ENCODE measurements at places on chromosomes 3 and 15.

- no peak for DNase-seq
These were observed 82.7 kb upstream of the SOX2 start for GRCh38 chr3:181629029-181629428.

GRCh38 chr3:16686679-16687078 lies 81.5 kb upstream of the DAZL start:
- no peak for DNase-seq

DNA sequence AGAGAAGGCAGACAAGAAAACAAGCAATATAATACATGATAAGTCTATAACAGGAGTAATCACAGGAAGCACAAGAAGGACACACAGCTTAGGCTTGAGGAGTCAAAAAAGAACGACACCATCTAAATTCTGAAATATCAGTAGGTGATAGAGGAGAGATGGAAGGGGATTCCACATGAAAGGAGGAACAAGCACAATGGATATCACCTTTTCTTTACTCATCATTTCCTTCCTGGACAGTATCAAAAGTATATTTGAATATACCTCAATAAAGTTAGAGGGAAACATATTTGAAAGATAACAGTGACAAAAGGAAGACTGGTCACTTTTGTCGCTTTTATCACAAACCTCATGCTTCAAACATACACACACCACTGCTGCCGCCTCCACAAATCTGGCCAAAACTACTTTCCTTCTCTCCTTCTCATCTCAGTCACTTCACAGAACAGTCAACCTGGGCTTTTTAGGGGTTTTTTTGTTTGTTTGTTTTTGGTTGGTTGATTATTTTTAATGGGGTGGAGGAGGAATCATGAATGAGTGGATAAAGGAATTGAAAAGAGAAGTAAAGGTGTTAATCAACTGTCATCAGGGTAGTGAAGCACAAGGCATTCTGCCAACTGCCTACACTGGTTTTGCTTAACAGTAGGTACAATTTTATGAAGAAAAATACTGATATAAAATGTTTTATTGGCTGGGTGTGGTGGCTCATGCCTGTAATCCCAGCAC lies 18.5 kb downstream of the DENND4A start:
- DNase-seq: no peak

- DNase-seq: no peak
These were observed 37.6 kb upstream of the WDR49 start for GRCh38 chr3:167691366-167691765.

- DNase-seq: no peak
These were observed 9.1 kb upstream of the DAZL start for GRCh38 chr3:16614033-16615031.
